Left renal pelvis (tissue), 4 donors: ENCODE measurements at places on chromosomes 2 and 18.

- DNase-seq: peak; percentile 94
These were observed at the start of gene RPL37A for GRCh38 chr2:216498379-216499352. RPL37A (plus strand) TSS chr2:216498844; CDS start chr2:216498875, 31 bp downstream.

DNA sequence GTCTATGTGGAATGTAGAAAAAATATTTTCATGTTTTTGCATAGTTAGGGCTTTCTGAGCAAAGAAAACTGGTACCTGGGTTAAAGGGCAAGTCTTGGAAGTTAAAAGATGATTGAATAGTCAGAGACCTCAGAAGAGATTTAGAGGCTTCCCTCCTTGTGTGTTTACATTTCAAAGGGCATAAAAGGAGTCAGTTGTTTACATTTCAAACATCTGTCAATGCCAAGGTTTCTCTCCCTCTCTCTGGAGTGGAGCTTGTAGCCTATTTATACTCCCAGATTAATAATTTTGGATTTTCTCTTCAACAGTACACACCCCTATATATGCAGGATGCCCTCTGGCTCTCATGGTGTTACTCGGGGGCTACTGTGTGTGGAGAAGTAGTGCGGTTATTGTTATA lies 8.6 kb downstream of the M1AP start:
- DNase-seq: no peak

DNA sequence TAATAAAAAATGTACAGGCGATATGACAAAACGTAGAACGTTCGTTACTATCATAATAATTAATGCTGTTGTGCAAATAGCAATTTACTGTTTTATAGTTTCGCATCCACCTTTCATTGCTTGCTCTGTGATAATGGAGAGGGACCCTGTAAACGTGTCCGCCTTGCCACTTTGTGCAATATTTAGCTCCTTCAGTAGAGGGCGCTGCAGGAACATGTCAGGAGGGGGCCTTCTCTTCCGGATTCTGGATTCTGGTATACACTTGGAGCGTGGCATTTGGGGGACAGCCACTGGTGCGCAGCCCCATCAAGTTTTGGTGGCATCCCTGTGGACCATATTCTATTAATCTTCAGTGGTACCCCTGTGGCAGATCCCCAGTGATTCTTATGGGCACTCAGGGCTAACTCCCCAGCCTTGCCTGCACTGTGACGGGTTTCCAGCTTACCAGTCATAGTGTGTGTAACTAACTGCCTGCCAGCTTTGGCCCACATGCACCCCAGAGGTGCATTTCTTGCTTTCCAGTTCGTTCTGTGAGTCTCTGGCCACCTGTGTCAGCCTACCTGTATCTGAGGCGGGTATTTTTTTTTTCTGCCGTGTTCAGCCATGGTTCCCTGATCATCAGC lies 140.3 kb downstream of the CYRIA start:
- no peak for DNase-seq

GRCh38 chr18:293536-293935 lies 25.7 kb upstream of the THOC1 start:
- no peak for DNase-seq

DNA sequence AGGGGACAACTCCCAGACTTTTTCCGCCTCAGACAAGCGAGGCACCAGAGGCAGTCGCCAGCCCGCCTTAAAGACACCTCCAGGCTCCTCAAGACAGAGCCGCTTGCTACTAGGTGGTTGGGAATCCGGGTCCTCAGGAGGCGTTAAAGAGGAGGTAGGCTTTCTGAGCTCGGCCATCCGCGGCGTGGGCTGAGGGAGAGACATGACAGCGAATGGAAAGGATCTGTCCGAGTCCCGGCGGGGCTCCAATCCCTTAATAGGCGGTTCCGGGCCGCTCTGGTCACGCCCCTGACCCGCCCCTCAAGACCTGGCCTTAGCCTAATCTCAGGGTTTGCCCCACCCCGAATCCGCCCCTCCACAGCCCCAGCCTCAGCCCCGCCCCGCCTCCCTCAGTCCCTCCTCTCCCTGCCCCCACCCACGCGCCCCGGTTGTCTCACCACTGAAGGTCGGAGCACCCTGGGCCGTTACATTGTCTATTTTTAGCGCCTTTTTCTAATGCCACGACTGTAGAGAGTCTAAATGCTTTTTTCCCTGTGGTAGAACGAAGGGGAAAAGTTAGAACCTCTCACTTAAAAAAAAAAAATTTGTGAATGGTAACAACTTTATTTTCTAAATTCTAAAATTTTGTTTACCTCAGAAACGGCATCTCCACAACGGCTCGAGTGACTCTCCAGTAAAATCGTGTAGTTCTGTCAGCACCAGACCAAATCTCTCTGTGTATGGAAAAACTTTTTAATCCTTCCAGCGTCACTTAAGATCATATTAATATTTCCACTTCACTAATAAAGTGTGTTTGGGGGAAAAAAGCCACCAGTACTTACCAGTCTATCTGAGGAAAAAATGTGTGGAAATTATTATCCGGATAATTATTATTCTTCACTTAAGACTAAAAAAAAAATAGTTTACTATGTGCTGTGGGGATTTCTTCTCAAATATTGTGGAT lies at the start of gene RAD51AP2:
Gene RAD51AP2 (minus strand): TSS at position 229 of the 943 bp plus-strand sequence. CDS start 25 bp downstream, at position 204.
- DNase-seq: peak; percentile 46

DNA sequence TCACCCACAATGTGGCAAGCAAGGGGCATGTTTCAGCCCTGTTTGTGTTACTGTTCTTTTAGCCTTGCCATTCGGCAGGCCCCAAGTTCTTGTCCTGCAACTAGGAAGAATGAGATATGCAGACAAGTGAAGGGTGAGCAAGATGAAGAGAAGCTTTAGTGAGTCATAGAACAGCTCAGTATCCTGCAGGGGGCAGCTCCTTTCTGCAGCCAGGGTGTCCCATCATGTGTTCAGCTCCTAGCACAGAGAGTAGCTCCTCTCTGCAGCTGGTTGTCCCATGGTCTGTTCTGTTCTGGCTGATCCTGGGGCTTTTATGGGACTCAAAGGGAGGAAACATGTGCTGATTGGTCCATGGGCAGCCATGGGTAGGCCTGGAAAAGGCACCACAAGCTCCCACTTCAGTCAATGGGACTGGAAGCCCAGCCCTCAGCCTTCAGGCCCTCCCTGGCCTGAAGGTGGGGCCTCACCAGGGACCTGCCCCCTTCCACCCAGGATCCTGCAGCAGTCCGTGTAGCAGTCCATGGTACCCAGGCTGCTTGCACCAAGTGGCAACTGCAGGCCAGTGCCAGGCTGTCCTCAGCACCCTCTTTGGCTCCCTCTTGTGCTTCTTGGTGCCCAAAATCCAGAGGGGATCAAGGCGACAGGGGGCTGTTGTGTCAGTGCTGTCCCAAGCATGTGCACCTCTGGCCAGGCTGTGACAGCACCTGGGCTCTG lies 326.4 kb downstream of the NR4A2 start:
- DNase-seq: no peak

GRCh38 chr2:150811259-150811855 lies 323.9 kb upstream of the RND3 start:
- no peak for DNase-seq

- no peak for DNase-seq
These were observed 28.5 kb downstream of the GPC1 start for GRCh38 chr2:240463866-240464481.

- DNase-seq: no peak
These were observed 90.9 kb downstream of the RNF144A start for GRCh38 chr2:7007846-7008741.

DNA sequence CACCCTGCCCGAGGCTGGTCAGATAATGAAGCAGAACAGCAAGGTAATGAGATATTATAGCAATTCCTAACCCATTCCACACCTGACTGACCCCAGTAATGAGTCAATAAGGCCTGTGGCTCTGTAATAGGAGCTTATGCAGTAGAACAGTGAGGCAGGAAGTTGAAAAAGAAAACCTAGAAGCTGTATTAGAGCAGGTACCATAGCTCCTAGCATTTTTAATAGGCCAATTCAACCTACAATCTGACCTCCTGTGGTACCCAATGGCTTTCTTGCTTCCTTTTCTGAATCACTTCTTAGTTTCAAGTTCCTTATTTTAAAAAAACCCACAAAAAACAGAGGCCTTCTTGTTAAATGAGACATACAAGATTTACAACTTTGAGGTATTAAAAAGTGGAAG lies 43.6 kb upstream of the MAP2 start:
- peak; percentile 10 for DNase-seq

DNA sequence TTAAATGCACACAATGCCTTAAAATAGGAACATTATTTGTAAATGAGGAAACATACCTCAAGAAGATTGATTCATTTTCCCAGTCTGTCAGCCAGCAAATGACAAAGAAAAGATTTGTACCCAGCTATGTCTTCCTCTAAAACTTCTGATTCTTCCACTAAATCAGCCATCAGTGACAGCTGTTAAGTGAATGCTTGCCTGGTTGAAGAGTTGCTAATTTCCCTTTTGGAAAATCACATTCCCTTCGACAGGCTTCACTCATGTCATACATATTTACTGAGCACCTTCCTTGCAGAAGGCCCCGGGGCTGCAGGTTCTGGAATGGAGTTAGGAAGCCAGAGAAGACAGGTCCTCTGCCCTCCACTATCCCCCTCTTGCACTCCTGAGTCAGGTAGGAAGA lies 112.0 kb upstream of the SLC66A3 start:
- no peak for DNase-seq

- no peak for DNase-seq
These were observed 177.4 kb upstream of the FN1 start for GRCh38 chr2:215613280-215613679.

DNA sequence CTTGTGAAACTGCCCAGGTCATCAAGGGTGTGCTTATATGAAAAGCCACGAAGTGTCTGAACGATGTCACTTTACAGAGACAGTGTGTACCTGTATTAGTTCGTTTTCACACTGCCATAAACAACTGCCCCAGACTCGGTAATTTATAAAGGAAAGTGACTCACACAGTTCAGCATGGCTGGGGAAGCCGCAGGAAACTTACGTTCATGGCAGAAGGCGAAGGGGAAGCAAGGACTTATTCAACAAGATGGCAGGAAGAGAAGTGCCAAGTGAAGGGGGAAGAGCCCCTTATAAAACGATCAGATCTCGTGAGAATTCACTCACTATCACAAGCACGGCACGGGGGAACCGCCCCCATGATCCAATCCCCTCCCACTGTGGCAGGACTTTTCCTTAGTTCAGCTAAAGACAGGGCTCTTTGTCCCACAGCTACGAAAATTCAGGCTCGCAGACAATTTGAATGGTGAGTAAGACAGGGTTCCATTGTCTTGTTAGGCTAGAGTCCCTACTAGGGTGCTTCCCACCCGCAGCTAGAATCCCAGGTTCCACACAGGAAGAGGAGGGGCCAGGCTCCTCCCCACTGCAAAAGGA lies 20.1 kb downstream of the TMEM177 start:
- DNase-seq: no peak

GRCh38 chr18:50820901-50821520 lies 1.2 kb upstream of the MRO start:
- no peak for DNase-seq

GRCh38 chr2:85844486-85844885 lies 44.3 kb downstream of the ST3GAL5 start:
- no peak for DNase-seq

DNA sequence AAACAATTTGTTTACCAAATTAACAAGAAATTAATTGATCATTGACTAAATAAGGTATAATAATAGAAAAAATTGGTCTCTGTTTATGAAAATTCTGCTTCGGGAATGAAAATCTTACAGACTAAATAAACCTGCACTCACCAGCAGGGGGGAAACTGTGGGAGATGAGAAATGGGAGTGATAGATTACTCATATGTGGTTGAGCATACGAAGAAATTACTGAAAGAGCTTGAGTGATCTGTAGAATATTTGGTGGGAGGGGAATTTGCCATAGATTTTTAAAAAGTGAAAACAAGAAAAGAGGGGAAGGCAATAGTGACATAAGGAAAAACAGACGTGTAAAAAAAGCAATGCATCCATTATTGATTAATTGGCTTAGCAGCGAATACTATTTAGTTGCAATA lies 2.2 kb downstream of the HMSD start:
- no peak for DNase-seq

DNA sequence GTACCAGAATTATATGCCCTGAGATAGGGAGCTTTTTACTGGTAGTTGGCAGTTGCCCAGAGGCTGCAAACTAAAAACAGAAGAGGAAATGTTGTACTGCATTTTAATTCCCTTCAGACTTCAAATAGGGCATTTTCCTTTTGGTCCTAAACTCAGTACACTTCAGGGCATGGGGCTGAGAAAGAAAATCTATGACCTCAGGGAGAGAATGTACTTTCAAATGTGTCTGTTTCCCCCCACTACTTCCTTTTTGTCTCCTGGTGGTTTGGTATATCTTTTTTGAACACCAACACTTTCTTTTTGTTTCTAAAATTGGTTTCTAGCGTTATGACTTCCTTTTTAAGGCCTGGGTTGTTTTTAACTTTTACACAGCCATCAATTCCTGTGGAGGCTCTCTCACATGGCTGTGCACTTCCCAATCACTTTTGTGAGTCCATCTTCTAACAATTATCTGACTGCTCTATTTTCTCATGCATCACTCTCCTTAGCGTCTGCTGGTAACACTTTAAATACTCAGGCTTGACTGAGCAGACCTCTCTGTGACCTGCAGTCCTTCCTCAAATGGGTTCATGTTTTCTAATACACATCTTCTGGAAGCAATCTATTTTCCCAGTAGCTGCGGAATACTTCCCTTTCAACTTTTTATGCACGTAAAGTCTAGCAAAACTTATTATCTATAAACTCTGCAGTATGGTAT lies 596.0 kb downstream of the LRP1B start:
- no peak for DNase-seq

- DNase-seq: no peak
These were observed 154.7 kb downstream of the MBD2 start for GRCh38 chr18:54069729-54070128.

DNA sequence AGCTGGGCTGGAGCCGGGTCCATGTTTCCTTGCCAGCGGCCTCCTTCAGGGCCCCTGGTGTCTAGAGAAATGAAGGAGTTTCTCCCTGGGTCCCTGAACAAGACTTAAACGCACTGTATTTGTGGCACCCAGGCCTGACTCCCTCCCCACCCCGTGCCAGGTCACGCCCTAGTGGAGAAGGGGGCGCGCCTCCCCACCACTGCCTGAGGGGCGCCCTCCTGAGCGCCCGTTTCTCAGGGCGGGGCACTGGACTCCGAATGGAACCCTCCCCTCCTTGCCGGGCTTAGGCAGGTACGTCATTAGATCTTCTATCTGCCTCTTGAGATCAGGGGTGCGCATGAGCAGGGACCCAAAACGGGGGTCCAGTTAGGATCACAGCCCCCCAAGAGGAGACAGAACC lies 16.3 kb downstream of the ODC1 start:
- no peak for DNase-seq

GRCh38 chr2:9980520-9980919 lies 29.0 kb downstream of the GRHL1 start:
- DNase-seq: no peak

- DNase-seq: no peak
These were observed 267.4 kb upstream of the NT5C1B start for GRCh38 chr2:18856765-18857164.

GRCh38 chr2:232521959-232522622 lies 1.9 kb downstream of the PRSS56 start:
- DNase-seq: no peak

GRCh38 chr2:64467096-64467843 lies 13.3 kb downstream of the LGALSL start:
- DNase-seq: no peak

DNA sequence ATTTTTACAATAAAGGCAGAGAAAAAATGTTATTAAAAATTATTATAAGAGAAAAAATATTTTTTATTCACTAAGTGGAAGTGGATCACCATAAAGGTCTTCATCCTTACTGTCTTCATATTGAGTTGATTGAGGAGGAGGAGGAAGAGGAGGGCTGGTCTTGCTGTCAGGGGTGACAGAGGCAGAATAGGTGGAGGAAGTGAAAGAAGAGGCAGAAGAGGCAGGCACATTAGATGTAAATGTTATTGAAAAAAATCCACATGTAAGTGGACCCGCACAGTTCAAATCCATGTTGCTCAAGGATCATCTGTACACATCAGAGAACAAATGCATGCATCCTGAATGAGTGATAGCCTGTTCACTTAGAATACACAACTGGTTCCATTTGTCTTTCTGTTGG lies 6.4 kb upstream of the SPATS2L start:
- no peak for DNase-seq
